Fibroblast of lung (primary cell): ENCODE measurements at places on chromosomes 1 and 21. TPM values are rescaled to one million over a fixed set of nuclear protein-coding genes. Genes with fewer than 3 reads are reported as not detected.

Gene EFNA1
- 0.26 TPM in 1 of 2 replicates, not detected in the other for total RNA-seq

Gene B3GALT5
- under 0.01 TPM in 1 of 2 replicates, not detected in the other for total RNA-seq

Gene CA6
- total RNA-seq, result not detected in 2 replicates

Gene KCNK1
- 2.6 and 2.8 TPM in 2 replicates for total RNA-seq

DNA sequence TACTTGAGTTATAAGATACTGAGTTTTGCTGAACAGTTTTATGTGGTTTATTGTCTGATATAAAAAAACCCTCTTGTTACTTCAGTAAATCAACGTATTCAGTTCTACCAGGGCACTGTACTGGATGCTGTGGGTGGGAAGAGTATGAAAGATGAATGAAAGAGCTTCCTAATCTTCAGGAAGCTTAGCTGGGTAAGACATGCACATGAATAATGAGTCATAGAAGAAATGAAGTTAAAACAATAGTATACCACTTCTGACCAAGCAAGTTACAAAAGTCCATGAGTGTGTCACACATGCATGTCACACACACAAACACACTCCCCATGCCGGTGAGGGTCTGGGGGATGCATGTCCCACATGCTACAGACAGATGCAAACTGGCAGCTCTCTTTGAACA, 105.9 kb downstream of the SIPA1L2 start:
- DNase-seq, result no peak

GRCh38 chr1:75475696-75476095, 135.2 kb downstream of the SLC44A5 start:
- no peak for DNase-seq

- no peak for DNase-seq
Observed at GRCh38 chr21:46151261-46151988, 4.0 kb downstream of the FTCD start.

DNA sequence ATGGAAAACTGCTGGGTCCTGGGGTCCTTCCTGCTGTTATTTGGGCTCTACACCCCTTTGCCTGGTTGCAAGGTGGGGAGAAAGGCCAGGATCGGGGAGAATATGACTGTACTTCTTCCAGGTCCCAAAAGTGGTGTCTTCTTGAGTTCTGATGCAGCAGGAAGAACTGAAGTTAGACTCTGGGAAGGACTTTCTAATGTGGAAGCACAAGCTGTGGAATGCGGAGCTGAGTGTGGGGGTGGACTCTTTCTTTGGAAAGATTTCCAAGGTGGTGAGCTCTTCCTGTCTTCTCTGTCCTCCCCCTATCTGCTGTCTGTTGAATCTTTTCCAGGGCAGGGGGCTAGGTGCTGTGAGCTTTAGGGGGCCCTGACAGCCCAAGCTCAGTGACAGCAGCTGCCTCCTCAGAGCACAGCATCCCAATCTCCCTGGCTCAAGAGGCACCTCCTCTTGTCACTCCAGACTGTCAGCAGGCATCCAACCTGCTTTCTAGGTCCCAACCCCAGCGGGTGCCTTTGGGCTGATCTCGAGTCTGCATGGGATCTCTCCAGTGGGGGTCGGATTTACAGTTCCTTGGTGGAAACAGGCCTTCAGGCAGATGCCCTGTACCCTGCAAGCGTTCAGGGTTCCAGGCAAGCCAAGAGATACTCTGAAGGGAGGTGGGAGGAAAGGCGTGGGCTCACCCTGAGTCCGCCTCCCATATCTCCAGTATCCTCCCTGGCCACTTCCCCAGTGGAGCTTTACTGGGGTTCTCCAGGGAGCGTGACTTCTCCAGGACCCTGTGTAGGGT, 23.2 kb downstream of the ADORA1 start:
- no peak for DNase-seq

GRCh38 chr1:235136111-235136510, 7.5 kb upstream of the TOMM20 start:
- DNase-seq, result no peak

GRCh38 chr1:228155596-228156514, 6.1 kb downstream of the GJC2 start:
- DNase-seq, result no peak

- no peak for DNase-seq
Observed at GRCh38 chr1:31476891-31477846, 64.2 kb downstream of the SERINC2 start.

DNA sequence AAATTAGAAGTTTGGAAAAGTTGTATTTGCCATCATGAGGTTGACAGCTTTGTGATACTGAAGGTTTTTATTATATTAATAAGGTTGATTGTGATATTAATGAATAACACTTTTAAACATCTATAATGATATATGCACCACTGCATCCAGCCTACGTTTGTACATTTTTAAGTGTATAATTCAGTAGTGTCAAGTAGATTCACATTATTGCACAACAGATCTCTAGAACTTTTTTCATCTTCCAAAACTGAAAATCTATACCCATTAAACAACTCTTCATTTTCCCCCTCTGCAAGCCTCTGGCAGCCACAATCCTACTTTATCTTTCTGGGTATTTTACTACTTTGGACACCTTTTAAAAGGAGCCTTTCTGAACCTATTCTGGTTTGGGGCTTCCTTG, 37.2 kb upstream of the ZMYM4 start:
- DNase-seq, result no peak

- DNase-seq, result peak; percentile 91
Observed at GRCh38 chr21:38843806-38844503, 38.2 kb downstream of the ETS2 start.

GRCh38 chr1:172949096-172949495, 101.6 kb downstream of the TNFSF18 start:
- no peak for DNase-seq

- peak; percentile 17 for DNase-seq
Observed at GRCh38 chr1:67214420-67215174, 48.3 kb downstream of the IL23R start.

GRCh38 chr21:37165586-37165985, 92.5 kb downstream of the TTC3 start:
- DNase-seq, result no peak
